ENCODE measurements at places on chromosomes 6 and 20.

DNA sequence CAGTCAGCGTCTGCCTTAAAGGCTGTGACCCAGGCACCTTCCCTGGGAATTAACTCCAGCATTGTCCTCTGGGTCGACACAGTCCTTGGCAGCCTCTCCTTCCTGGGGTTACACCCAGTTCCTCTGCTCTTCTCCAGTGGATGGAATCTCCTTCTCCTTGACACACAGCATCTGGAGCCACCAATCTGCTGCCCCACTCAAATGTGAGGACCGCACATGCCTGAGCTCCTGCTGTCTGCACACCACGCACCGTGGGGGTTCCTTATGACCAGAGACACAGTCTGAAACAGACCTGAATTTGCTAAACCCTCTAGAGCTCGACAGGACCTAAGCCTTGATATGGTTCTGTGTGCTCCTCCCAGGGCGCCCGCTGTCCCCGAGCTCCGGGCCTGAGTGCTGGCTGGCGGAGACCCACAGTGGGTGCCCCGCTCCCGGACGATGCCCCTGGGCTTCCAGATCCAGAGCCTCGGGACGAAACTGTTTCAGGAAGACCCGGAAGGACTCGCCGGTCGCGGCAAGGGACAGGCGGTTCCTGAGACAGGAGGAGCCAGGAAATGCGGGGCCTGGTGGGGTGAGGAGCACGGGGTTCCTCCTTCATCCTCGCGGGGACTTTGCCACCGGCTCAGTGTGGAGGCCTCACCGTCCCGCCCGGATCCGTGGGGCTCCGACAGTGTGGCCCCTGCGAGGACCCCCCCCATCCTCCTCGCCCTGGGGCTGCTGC, 2.5 kb upstream of the RAET1G start:
- DNase-seq, result no peak

GRCh38 chr6:87053312-87053711, 41.6 kb downstream of the CGA start:
- DNase-seq, result no peak

GRCh38 chr6:144416244-144416643, 131.1 kb downstream of the UTRN start:
- DNase-seq, result no peak

- no peak for DNase-seq
Measured at GRCh38 chr6:72740135-72740534, 118.3 kb downstream of the KCNQ5 start.

All from effector memory CD8-positive, alpha-beta T cell (primary cell).